Chondrocyte (in vitro differentiated cells): ENCODE measurements at places on chromosomes 4 and X. TPM values are rescaled to one million over a fixed set of nuclear protein-coding genes. Genes with fewer than 3 reads are reported as not detected.

DNA sequence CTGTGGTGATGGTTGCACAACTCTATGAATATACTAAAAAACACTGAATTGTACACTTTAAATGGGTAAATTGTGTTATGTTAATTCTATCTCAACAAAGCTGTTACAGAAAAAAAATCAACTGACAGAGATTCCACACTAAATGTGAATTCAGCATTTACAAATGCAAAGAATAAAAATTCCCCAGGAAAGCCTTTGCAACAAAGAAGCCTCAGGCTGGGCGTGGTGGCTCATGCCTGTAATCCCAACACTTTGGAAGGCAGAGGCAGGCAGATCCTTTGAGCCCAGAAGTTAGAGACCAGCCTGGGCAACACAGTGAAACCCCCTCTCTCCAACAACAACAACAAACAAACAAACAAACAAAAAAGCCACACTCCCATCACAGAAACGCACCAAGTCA lies 8.9 kb downstream of the BCLAF3 start:
- no peaks in the 10 kb centered on the region for H3K27me3 ChIP-seq
- peaks cover 6% of the 10 kb centered on the region for H3K36me3 ChIP-seq
- H3K4me3 ChIP-seq = no peak overlapping the region
- H3K27ac ChIP-seq = no peak overlapping the region
- no peak for DNase-seq
- H3K4me1 ChIP-seq = peaks cover 19% of the 10 kb centered on the region

SPANXD gene
- not detected in 3 replicates for total RNA-seq

CXCL3 gene
- 0.20 TPM in 1 of 3 replicates, not detected in the others for total RNA-seq

SCML2 gene
- total RNA-seq = 2.8 to 3.3 TPM (median 3.0 TPM) in 3 replicates

GRCh38 chr4:130855533-130855932 lies 1759.6 kb downstream of the C4orf33 start:
- H3K4me3 ChIP-seq = no peak overlapping the region
- no peak for DNase-seq
- no peaks in the 10 kb centered on the region for H3K36me3 ChIP-seq
- H3K27ac ChIP-seq = no peak overlapping the region

DNA sequence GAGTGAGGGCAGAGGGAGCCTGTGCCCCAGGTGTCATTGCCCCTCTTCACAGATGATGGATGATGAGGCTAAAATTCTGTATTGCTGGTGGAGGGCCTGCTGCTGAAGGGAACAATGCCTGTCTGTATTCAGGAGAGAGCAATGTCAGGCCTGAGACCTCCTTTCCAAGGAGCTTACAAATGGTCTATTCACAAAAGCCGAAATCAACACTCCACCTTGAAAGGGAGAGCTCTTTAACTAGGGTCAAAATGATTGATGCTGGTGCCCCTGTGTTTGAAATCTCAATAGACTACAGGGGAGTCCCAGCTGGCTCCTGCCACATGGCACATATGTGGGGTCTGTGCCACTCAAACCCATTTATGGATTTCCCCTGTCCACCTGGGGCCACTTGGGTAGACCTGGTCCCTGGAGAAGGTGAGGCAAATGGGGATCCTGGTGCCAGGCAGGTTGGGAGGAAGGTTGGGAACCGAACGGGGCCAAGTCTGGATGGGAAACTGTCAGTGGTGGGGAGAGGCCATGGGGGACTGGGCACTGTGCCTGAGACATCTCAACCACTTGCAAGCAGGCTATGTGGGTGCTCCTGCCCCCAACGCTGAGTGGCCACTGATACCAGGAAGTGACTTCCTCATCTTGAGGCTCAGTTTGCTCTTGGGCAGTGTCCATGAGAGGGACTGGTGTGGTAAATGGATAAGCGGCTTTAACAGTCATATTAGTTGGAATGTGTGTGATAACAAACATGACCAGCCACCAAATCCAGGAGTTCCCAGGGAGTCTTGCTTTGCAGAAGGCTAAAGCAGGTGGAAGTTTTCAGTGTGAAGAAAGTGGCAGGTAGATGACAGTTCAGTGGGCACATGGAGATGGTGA lies 223.8 kb upstream of the PSAPL1 start:
- DNase-seq = peak; percentile 56
- peaks cover 14% of the 10 kb centered on the region for H3K27me3 ChIP-seq
- peaks cover 11% of the 10 kb centered on the region for H3K4me1 ChIP-seq
- H3K27ac ChIP-seq = no peak overlapping the region

- H3K36me3 ChIP-seq = peaks cover 9% of the 10 kb centered on the region
- no peaks in the 10 kb centered on the region for H3K27me3 ChIP-seq
Observed at GRCh38 chr4:26723216-26723615, 137.4 kb upstream of the STIM2 start.

GRCh38 chr4:5137927-5138326 lies 86.6 kb downstream of the STK32B start:
- no peak for DNase-seq
- H3K27ac ChIP-seq = peak overlapping the region; percentile 24
- H3K27me3 ChIP-seq = no peaks in the 10 kb centered on the region
- no peak overlapping the region for H3K4me3 ChIP-seq
- H3K36me3 ChIP-seq = peaks cover 1% of the 10 kb centered on the region
- H3K4me1 ChIP-seq = peaks cover 16% of the 10 kb centered on the region

DNA sequence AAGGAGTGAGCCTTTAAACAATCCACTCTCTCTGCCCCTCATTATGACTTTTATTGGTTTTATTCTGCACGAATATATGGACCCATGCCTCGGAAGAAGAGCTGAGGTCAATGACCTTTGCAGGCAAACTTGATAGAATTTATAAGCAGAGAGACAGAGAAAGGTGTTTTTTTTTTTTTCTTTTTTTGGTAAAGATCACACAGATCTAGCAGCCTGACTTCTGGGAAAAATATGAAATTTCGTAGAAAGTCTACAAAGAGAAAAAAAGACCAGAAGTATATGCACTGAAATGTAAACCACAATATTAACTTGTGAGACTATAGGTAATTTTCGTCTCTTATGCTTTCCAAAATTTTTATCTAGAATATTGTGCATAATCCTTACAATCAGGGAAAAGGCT lies 61.6 kb downstream of the LEF1 start:
- DNase-seq = no peak
- no peak overlapping the region for H3K4me3 ChIP-seq
- no peak overlapping the region for H3K27ac ChIP-seq
- no peaks in the 10 kb centered on the region for H3K36me3 ChIP-seq

GRCh38 chrX:4588893-4589292 lies 875.4 kb upstream of the PRKX start:
- H3K36me3 ChIP-seq = no peaks in the 10 kb centered on the region
- H3K27ac ChIP-seq = no peak overlapping the region
- no peak for DNase-seq
- no peak overlapping the region for H3K4me3 ChIP-seq
- H3K4me1 ChIP-seq = no peaks in the 10 kb centered on the region
- no peaks in the 10 kb centered on the region for H3K27me3 ChIP-seq

DNA sequence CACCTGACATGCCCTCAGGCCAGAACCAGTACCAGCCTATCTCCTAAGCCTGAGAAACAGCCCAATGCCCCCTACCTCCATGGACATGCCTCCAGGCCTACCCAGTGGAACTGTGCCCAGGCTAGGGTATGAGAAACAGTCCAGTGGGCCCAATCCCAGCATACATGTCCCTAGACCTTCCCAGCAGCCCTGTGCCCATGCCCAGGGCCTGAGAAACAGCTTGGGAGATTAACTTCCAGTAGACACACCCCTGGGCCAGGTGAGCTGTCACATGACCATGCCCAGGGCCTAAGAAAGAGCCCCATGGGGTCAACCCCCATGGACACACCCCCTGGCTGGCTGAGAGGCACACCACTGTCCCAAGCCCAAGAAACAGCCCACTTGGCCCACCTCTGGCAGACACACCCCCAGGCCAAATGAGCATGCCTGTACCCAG lies 78.8 kb downstream of the CBR4 start:
- H3K36me3 ChIP-seq = peaks cover 58% of the 10 kb centered on the region
- peak overlapping the region; percentile 46 for H3K27ac ChIP-seq
- no peaks in the 10 kb centered on the region for H3K27me3 ChIP-seq
- H3K4me1 ChIP-seq = peaks cover 2% of the 10 kb centered on the region

ZMAT1 gene
- total RNA-seq = 3.4 to 4.7 TPM (median 4.0 TPM) in 3 replicates

GRCh38 chr4:2768921-2769336 lies 12.8 kb upstream of the TNIP2 start:
- H3K27me3 ChIP-seq = no peaks in the 10 kb centered on the region
- DNase-seq = peak; percentile 68
- H3K4me1 ChIP-seq = peaks cover 8% of the 10 kb centered on the region
- H3K27ac ChIP-seq = no peak overlapping the region

DNA sequence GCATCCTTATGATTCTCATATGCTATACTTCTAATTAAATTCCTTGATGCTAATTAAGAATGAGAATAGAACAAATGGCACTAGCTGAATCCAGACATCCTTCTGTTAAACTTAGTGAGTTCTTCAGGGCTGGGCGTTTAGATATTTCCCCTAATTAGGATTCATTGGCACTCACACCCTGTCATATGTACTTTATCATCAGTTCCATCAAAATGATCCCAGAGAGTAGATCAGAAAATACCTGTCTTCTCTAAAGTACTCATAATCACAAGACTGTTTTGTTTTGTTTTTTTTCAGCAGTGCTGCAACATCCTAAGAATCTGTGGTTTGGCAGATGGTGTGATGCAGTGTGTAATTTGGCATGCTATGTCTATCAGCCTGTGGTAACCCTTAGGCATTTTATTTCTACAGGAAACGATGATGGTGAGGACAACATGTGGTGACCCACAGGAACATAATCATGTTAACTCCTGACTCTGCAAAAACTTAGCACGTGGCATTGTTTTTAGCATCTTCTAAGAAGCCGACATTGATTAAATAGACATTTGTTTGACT lies 2528.4 kb downstream of the ARAP2 start:
- peaks cover 31% of the 10 kb centered on the region for H3K4me1 ChIP-seq
- no peak for DNase-seq
- H3K27me3 ChIP-seq = no peaks in the 10 kb centered on the region

- H3K4me1 ChIP-seq = no peaks in the 10 kb centered on the region
- H3K27me3 ChIP-seq = no peaks in the 10 kb centered on the region
- H3K27ac ChIP-seq = no peak overlapping the region
- no peaks in the 10 kb centered on the region for H3K36me3 ChIP-seq
- DNase-seq = no peak
- H3K4me3 ChIP-seq = no peak overlapping the region
Observed at GRCh38 chr4:187332141-187332540, 608.5 kb upstream of the FAT1 start.

GRCh38 chr4:39637586-39638353 lies 895 bp downstream of the SMIM14 start:
- H3K4me1 ChIP-seq = peaks cover 45% of the 10 kb centered on the region
- H3K4me3 ChIP-seq = peak overlapping the region; percentile 85
- H3K27ac ChIP-seq = peak overlapping the region; percentile 98
- DNase-seq = no peak
- H3K36me3 ChIP-seq = no peaks in the 10 kb centered on the region

RENBP gene
- total RNA-seq = 6.5 to 13.4 TPM (median 13.1 TPM) in 3 replicates

CACNA1F gene
- total RNA-seq = not detected in 3 replicates

NAA11 gene
- total RNA-seq = not detected in 3 replicates

COX7B2 gene
- total RNA-seq = not detected in 3 replicates

- no peak overlapping the region for H3K4me3 ChIP-seq
- H3K4me1 ChIP-seq = no peaks in the 10 kb centered on the region
- H3K36me3 ChIP-seq = no peaks in the 10 kb centered on the region
- no peak overlapping the region for H3K27ac ChIP-seq
- H3K27me3 ChIP-seq = no peaks in the 10 kb centered on the region
Observed at GRCh38 chrX:7025471-7025870, 122.0 kb upstream of the STS start.

CXCL1 gene
- 0.72 to 1.0 TPM (median 0.74 TPM) in 3 replicates for total RNA-seq

- H3K27me3 ChIP-seq = peaks cover 4% of the 10 kb centered on the region
- DNase-seq = no peak
- H3K27ac ChIP-seq = no peak overlapping the region
- H3K4me3 ChIP-seq = no peak overlapping the region
Observed at GRCh38 chrX:34491126-34491525, 166.0 kb downstream of the TMEM47 start.

DNA sequence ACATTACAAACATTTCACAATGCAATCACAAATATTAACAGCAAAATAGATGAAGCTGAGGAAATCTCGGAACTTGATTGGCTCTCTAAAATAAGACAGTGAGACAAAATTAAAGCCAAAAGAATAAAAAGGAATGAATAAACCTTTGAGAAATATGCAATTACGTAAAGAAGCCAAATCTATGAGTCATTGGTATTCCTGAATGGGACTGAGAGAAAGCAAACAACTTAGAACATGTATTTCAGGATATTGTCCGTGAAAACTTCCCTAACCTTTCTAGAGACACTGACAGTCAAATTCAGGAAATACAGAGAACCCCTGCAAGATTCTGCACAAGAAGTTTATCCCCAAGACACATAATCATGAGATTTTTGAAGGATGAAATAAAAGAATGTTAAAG lies 48.4 kb upstream of the SPANXN2 start:
- no peaks in the 10 kb centered on the region for H3K27me3 ChIP-seq
- DNase-seq = no peak
- H3K27ac ChIP-seq = no peak overlapping the region
- H3K4me1 ChIP-seq = no peaks in the 10 kb centered on the region
- H3K36me3 ChIP-seq = no peaks in the 10 kb centered on the region

EVC2 gene
- 2.8 to 5.5 TPM (median 5.5 TPM) in 3 replicates for total RNA-seq

GRCh38 chrX:112067601-112068000 lies 15.0 kb downstream of the TRPC5 start:
- no peaks in the 10 kb centered on the region for H3K27me3 ChIP-seq
- no peak overlapping the region for H3K27ac ChIP-seq
- no peak overlapping the region for H3K4me3 ChIP-seq
- DNase-seq = no peak
- H3K4me1 ChIP-seq = no peaks in the 10 kb centered on the region

GRCh38 chr4:136784326-136784725 lies 748.0 kb downstream of the PCDH18 start:
- no peaks in the 10 kb centered on the region for H3K27me3 ChIP-seq
- H3K27ac ChIP-seq = no peak overlapping the region
- H3K36me3 ChIP-seq = peaks cover 1% of the 10 kb centered on the region
